Inflammatory macrophage (primary cell): ENCODE measurements at places on chromosomes 11 and 22.

GRCh38 chr11:16880184-16880801 is 133.9 kb downstream of the PLEKHA7 start:
- no peak for DNase-seq

DNA sequence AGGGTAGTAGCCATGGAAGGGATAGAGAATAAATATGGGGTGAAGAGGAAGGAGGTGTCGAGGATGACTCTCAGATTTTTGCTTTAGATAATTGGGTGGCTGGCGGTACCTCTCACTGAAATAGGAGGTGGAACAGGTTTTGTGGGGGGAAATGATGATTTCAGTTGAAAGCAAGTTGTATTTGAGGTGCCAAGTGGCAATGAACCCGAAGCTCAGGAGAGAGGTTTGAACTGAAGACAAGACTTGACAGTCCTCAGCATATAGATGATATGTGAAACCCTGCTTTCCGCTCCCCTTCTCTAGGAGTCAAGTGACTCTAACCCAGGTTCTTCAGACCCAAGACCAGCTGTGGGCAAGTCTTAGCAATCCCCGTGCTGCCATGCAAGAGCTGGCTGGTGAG is 33.7 kb downstream of the RRP8 start:
- no peak for DNase-seq

- DNase-seq, result no peak
Measured at GRCh38 chr11:19332476-19332875, 91.7 kb upstream of the E2F8 start.

- DNase-seq, result no peak
Measured at GRCh38 chr11:69912161-69912910, 93.1 kb upstream of the FGF3 start.

- DNase-seq, result no peak
Measured at GRCh38 chr11:124916370-124916710, 2.7 kb upstream of the HEPN1 start.

- no peak for DNase-seq
Measured at GRCh38 chr11:75245356-75246005, 4.9 kb downstream of the TPBGL start.

DNA sequence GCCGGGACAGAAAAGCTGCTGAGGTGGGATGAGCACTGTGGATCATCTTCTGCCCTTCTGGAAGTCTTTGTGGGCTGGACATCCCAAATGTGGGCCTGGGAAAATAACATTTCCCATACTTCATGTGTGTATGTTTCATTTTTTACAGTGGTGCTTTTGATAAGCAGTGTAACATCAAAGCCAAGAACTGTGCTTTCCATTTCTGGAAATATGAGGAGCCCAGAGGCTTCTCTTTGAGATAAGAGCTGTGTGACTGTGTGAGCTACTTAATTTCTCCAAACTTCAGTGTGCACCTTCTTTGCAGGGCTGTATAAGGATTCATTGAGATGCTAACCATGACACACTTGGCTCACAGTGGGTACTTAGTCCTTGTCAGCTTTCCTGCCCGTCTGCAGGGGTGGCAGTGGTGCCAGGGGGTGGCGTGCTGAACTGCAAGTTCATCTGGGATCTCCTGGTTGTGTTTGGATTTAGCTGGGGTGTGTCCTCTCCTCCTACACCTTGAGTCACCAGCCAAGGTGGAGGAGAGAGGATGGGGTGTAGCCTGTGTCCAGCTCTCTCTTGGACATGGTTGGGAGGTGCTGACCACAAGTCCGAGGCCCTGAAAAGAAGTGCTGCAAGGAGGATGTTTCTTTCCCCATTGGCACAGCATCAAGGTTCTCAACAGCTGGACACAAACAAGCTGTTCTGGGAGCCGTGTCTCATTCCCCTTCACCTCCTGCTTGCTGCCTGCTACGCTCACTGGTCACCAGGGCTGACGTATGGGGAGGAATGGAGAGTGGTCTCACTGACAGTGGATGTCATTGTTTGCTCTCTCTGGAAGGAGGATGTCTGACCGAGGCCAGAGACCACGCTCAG is 139.4 kb downstream of the TEAD1 start:
- no peak for DNase-seq

DNA sequence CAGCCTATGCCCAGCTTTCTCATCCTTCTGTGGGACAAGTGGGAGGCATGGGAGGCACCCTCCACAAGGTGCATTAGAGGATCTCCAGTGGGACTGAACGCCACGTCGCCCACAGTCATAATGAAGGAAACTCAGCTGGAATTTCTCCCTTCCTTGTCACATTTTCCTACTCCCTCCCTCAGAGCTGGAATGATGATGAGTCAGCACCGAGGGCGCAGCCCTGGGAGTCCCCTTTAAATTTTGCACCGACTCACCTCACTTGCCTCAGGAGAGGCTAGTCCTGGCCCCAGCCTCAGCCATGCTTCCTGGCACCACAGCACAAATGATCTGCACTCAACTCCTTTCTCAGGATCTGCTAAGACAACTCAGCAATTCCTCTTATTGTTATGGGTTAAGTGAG is 34.3 kb downstream of the DBX1 start:
- no peak for DNase-seq

GRCh38 chr22:17896586-17896985 is 122.3 kb upstream of the BID start:
- no peak for DNase-seq

- DNase-seq, result no peak
Measured at GRCh38 chr11:82194521-82194920, 539.1 kb downstream of the FAM181B start.

DNA sequence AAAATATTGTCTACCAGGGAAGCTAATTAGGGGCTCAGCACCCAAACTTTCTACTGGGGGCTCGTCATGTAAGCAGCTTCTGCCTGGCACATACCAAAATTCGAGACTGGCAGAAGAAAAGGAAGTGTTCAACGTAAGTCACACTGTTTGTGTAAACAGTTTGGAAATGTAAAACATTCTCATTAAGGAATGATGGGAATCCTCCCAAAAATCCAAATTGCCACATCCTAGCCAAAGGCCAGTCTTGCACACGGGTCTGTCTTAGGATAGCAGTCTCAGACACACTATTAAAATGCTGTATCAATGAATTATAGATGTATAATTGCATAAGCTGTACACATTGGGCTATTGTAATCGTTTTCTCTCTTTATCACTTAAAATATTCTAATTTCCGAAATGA is 28.9 kb downstream of the CUL5 start:
- DNase-seq, result no peak
